ENCODE measurements at places on chromosomes 13 and 19.

DNA sequence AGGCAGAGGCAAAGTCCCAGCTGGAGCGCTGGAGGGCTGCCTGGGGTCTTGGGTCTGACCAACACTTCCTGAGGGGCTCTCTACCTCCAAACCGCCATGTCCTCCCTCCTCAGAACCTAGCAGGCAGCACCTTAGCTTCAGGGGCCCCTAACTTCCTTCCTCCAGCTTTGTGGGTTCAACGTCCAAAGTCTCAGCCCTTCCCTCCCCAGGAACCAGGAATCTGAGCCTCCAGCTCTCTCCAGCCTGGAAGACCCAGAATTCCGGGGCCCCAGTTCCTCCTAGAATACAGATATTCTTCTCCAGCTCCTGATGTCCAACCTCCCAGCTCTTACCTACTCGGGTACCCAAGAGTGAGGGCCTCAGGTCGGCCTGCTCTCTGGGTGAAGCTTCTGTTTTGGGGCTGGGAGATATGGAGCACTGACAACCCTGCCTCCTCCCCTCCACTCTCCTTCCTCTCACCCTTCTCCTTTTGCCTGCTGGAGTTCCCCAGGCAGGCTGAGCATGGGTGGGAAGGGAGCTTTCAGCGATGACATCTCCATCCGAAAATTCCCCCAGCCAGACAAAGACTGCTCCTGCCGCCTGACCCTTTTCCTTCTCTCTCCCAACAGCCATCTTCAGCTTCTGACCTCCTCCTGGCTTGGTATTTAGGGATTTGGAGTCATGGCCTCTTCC, 3.5 kb downstream of the TMEM150B start:
- no peak for DNase-seq

DNA sequence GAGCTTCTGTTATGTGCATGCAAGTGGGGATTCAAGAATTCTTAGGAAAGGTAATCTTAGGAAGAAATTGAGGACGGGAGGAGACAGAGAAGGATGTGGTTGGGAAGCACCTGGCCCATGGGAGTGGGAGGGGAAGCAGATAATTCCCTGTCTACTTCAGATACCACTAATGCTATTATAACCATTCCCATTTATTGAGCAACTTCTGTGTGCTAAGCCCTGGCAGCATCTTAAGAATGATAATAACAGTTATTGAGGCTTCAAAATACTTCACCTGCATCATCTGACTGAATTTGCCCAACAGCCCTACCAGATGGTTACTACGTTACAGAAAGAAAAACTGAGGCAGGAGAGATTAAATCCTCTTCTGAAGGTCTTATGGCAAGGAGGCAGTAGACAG, 1.4 kb downstream of the EPS8L1 start:
- DNase-seq: no peak

GRCh38 chr19:4234142-4234861, 5.0 kb downstream of the EBI3 start:
- no peak for DNase-seq

- DNase-seq: no peak
Observed at GRCh38 chr19:38684862-38685665, 37.6 kb downstream of the ACTN4 start.

All from CD4-positive, alpha-beta T cell treated with Interleukin-4 for 4 hours (primary cell).